ENCODE measurements at places on chromosomes 13 and 19.
A peak's percentile ranks its signal among the peaks of the same experiment; 100 is the strongest.

DNA sequence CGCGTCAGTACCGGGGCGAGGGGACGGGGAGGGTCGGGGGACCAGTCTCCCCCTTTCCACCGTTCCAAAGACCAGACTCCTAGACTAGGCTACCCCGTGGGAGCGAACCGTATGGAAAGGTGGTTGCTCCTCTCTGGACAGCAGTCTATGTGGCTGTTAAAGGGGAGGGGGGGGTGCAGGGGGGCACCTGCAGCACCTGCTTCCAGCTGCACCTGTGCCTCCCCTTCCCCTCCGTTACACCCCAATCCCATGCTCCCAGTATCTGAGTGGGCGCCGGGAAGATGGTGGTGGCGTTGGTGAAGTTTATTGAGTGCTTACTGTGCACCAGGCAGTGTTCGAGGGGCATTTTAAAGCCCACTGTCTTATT lies 557 bp downstream of the ZNF524 start:
- no peak for DNase-seq

- no peak for DNase-seq
These were observed 6.4 kb upstream of the DNMT1 start for GRCh38 chr19:10201176-10201575.

- DNase-seq = no peak
These were observed 1110.0 kb upstream of the PCDH20 start for GRCh38 chr13:62525652-62526051.

GRCh38 chr13:99836291-99836690 lies 135.3 kb downstream of the ZIC5 start:
- DNase-seq = no peak

DNA sequence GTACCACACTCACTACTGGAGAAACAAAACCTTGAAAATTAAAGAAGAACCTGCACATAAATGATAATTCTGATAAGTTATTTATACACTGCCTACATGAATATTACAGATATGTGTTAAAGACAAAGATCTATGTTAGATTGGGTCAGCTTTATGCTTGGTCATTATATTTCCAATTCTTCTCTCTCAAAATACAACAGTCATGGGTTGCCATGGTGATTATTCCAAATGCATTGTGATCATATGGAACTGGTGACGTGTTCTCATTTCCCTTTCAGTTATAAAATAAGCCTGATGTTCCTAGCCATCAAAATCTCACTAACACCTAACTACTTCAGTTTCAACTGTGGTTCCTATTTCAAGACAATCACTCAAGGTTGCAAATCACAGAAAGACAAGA lies 1416.4 kb downstream of the UQCRFS1 start:
- DNase-seq = no peak

DNA sequence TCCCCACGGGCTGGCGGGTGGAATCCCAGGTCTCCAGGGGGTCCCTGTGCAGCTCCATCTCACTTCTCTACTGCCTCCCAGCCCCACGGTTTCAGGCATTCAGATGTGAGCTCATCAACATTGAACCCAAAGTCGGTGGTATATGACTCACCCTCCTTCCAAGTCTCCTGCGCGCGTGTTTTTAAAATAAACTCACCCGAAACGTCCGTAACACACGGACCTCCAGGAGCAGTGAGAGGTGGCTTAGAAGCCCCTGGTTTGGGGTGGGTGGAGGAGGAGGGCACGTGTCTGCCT lies 14.0 kb upstream of the CRTC1 start:
- no peak for DNase-seq

DNA sequence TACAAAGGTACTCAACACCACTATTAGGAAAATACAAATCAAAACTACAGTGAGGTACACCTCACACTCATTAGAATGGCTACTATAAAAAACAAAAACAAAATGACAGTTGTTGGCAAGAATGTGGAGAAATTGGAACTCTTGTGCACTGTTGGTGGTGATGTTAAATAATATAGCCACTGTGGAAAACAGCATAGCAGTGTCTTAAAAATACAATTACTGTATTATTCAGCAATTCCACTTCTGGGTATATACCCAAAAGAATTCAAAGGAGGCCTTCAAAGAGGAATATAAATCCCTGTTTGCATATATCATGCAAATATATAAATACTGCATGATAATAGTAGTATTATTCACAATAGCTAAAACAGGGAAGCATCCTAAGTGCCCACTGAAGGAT lies 66.8 kb downstream of the CDK8 start:
- no peak for DNase-seq

DNA sequence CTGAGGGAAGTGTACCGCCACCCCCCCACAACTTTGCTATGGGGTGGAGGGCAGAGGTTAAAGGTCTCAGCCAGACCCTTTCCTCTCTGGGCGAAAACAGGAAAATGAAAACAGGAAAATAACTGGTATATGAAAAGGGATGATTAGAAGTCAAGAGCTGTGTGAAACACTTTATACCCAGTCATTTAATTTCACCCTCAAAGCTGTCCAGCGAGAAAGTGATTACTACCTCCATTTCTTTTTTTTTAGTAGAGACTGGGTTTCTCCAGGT lies 575 bp upstream of the PHLDB3 start:
- DNase-seq = no peak

DNA sequence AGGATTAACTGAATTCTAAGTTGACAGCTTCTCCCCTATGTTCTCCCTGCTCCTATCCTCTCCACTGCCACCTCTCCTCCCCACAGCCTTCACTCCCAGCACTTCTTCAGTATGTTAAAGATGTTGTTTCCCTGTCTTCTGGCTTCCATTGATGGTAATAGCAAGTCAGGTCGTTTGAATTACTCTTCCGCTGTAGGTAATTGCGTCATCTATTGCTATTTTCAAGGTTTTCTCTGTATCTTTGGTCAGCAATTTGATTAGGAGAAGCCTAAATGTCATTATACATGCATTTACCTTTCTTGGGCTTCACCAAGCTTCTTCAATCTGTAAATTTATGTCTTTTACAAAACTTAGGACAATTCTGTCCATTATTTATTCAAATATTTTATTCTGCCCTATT lies 377.3 kb upstream of the KLF12 start:
- DNase-seq = no peak

GRCh38 chr19:19493841-19494546 lies 21.4 kb downstream of the TSSK6 start:
- no peak for DNase-seq

GRCh38 chr19:19602136-19602712 lies 16.3 kb downstream of the PBX4 start:
- DNase-seq = peak; percentile 40

- no peak for DNase-seq
These were observed 216.8 kb upstream of the MAB21L1 start for GRCh38 chr13:35693134-35693784.

DNA sequence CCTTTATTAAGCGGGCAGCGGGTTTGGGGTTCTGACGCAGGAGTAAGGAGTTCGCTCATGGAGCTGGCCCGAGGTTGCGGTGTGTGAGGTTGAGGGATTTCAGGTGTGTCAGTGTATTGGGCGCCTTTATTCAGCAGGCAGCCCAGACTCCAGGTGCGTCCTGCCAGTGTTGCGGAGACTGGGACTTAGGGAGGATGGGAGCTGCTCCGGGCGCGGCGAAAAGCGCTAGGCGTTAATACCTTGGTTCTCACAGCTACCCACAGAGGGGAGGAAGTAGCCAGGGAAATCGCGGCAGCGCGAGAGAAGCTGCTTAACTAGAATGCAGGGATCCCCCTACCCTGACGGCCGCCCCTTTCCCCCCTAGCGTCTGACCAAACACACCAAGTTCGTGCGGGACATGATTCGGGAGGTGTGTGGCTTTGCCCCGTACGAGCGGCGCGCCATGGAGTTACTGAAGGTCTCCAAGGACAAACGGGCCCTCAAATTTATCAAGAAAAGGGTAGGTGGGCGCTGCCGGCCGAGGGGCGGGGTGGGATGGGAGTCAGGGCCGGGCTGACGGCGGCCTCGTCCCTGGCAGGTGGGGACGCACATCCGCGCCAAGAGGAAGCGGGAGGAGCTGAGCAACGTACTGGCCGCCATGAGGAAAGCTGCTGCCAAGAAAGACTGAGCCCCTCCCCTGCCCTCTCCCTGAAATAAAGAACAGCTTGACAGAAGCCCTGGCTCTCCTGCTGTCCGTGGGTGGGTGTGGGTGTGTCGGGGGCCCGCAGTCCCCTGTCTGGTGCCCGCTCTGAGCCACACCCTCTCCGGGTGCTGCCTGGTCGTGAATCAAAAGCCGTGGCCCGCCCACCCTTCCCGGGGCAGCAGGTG lies 1.1 kb downstream of the RPL36 start:
- DNase-seq = peak; percentile 48

DNA sequence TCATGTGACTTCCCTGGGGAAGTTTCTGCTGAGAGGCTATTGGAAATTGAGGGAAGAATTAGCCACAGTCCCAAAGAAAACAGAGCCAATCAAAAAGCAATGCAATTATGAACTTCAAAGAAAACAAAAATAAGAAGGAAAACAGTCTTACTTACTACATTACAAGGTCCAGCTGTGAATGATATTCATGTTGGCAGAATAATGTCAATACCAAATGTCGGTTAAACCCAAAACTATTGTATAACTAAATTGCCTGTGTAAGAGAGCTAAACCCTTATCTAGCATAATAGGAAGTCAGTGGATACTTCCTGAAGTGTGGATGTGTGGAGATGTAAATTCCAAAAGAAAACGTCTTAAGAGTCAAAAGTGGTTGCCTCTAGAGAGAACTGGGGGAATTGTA lies 12.4 kb downstream of the KL start:
- DNase-seq = no peak

DNA sequence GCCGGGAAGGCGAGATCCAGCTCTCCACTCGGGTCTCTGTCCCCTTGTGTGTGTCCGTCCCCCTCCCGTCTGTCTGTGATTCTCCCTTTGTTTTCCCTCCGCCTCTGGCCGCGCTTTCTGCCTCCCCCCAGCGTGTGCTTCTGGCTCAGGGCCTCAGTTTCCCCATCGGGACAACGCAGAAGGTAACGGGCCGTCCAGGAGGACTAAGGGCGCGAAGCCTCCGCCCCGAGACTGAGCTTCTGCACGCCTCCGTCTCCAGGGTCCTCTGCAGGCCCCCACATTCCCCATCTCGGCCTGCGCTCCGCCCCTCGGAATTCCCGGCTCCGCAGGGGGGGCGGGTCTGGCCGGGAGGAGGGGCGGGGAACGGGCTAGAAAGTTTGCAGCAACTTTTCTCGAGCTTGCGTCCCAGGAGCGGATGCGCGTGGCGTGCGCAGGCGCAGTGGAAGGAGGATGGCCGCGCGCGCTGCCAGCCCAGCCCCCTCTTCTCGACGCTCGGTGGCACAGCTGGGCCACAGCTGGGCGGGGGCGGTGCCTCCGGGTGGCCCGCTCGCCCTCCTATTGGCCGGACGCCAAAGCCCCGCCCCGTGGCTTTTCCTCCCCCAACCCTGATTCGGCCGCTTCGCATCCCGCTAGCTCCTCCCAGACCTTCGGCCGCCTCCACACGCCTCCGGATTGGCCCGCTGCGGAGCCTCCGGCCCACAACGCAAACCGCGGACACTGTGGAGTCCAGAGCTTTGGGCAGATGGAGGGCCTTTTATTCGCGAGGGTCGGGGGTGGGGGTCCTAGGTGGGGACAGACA lies at the start of gene SIX5:
Gene SIX5, minus strand, starts transcription at position 269 of the 799 bp plus-strand sequence. CDS start 408 bp downstream, outside the sequence.
- peak; percentile 97 for DNase-seq

GRCh38 chr13:110575322-110576069 lies 14.0 kb upstream of the RAB20 start:
- peak; percentile 47 for DNase-seq

- DNase-seq = peak; percentile 71
These were observed at the start of gene PEAK3 for GRCh38 chr19:2282062-2282861. Gene PEAK3 (minus strand): TSS chr19:2282175. CDS start chr19:2280931, 1,244 bp downstream.

GRCh38 chr13:31739226-31739625 lies at the start of gene RXFP2:
Gene RXFP2 (plus strand): TSS chr13:31739526. CDS start chr13:31739613, 87 bp downstream.
- DNase-seq = no peak

DNA sequence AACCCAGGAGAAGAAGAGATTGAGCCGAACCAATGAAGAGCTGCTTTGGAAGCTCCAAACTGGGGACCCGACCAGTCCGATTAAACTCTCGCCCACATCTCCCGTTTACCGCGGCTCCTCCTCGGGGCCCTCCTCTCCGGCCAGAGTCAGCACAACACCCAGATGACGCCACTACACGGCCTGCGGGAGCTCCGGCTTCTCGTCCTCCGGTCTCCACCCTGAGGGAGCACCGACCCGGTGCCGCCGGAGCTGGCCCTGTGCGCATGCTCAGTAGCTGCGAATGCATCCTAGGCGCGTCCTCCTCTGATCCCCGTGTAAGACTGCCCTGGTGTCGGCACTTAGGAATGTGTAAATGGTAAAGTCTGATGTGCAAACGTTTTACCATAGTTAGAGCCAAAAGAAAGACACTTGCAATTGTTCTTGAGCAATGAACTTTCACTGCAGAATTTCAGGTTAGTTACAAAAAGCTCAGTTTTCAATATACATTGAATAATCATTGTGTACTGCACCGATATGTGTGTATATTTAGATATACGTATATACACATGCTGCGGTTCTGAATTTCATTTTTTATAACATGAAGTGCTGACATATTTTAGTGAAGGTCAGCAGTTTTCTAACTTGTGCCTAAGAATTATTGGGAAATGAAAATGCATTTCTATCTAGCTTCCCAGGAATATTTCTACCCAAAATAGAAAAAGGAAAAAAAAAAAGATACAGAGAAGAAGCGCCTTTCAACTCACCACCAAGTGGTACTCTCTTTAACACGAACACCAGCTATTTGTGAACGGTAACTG lies 92.2 kb downstream of the SLC7A1 start:
- DNase-seq = no peak

GRCh38 chr13:53747825-53748224 lies 719.2 kb downstream of the OLFM4 start:
- no peak for DNase-seq

GRCh38 chr13:42239161-42239560 lies 32.8 kb upstream of the AKAP11 start:
- no peak for DNase-seq

DNA sequence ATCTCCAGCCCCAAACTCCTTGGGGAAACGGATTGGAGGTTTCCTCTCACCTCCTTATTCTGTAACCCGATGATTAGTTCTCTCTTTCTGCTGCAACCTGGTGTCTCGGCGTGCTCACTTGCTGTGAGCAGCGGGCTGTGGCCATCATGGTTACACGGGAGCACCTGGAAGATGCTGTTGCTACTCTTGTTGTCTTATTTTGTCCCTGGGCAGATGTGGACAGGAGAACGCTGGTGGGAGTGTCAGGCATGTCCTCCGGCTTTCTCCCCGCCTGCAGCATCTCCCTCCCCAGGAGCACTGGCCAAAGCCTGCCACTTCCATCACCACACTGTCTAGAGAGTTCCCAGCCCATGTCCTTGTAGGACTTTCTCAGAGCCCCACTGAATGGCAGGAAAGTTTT lies 211.8 kb upstream of the ZNF536 start:
- no peak for DNase-seq

DNA sequence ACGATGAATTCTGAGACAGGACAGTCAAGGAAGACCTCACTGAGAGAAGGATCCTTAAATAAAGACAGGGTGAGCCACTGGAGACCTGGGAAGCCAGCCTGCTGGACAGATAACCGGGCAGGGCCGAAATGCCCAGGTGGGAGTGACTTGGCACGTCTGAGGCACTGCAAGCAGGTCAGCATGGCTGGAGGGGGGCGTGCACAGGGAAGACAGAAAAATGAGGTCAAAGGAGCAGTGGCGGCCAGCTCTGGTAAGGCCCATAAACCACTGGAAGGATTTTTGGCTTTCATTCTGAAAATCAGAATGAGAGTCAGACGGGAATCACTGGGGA lies 5.8 kb upstream of the ATP1A3 start:
- DNase-seq = no peak

Measured in activated CD8-positive, alpha-beta T cell treated with anti-CD3 and anti-CD28 coated beads, Interleukin-2, amount 10 ng/mL, durations not matched to agents 7 days and 5 days (primary cell).